ENCODE measurements at places on chromosomes 3 and 15. TPM values are rescaled to one million over a fixed set of nuclear protein-coding genes. Genes with fewer than 3 reads are reported as not detected.
A peak's percentile ranks its signal among the peaks of the same experiment; 100 is the strongest.

DNA sequence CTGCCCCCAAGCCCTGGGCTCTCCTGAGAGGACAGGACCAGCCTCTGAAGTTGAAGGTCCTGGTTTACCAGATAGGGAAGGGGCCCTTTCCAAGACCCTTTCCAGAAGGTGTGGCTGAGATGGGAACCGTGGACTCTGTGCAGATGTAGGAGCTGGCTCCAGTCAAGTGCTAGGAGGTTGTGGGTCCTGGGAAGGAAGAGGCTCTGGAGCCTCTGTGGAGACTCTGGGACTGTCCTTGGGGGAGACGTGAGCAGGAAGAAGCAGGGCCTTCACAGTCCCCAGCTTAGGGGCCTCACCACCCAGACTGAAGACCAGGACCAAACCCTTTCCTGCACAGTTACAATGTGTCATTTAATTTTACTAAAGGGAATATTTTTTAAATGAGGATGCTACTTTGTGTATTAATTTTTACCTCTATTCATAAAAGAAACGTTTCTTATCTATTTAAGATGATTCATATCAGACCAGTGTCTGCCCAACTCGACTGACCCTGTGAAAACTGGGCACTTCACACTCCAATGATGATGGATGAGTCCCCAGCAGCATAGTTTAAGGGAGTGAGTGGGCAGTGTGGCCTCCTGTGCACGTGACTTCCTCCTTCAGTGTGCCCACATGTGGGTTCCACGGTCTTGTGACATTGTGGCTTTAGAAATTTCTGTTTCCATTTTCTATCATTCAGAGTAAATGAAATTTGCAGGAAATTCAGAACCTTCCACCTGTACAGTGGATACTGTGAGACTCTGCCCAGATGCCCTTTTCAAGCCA, 10.9 kb downstream of the CCR5AS start:
- no peak for DNase-seq

ERICH6 gene
- not detected for total RNA-seq

NDUFB5 gene
- 271 TPM for total RNA-seq

IMPG2 gene
- total RNA-seq, result not detected

DNA sequence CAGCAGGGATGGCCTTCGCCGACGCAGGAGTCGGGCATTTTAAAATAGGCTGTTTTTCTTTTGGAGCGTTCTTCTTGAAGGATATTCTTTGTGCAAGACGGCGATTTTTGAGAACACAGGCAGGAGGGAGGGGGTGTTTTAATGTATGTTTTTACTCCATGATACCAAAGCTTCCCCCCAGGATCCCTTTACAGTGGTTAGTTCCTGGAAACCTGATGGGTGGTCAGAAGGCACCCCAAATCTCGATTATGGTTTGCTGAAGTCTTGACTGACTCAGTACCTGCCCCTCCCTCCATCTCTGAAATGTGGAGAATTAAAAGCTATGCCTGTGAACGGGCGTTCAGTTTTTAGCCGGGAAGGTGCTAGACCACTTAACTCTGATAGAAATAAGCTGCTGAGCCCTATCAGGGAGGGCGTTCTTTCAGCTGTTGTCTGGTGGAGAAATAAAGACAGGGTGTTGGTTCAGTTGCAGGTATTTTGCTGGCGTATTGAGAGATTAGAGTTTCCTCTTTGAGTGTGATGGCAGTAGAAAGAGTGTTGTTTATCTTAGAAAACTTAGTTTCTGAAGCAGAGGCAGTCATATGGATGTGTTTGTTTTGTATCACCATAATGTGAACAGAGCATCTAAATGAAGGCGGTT, 3.4 kb downstream of the IGF1R start:
- DNase-seq, result peak; percentile 20

PGBD4 gene
- total RNA-seq, result 0.88 TPM

GRCh38 chr3:18630295-18630694, 205.2 kb upstream of the SATB1 start:
- no peak for DNase-seq

- no peak for DNase-seq
These were observed 28.3 kb downstream of the SLC2A2 start for GRCh38 chr3:170997961-170998913.

GOLIM4 gene
- total RNA-seq, result 22.4 TPM

DNA sequence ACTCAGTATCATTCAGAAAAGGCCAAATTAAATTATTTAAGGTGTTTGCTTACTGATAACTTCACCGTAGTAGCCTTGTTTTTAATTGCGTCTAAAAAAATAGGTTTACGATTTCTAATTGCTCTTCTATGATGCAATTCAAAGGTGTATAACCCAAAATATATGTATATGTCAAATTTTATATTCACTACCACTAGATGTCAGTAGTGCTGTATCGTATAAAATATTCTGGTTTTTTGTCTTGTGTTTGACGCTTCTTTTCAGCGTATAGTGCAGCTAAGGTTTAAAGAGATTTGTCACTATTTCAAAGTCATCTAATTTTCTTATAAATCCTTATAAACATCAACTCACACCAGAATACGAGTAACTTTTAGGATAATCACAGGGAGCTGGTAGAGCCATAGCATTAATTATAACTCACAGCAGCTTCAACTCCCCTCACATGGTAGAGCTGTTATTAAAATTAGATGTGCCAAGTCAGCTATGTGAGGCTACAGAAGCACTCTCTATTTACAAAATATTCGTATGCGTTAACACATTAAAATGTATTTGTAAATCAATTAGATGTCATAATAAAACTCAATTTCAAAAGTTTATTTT, 3.5 kb downstream of the PFN2 start:
- peak; percentile 46 for DNase-seq

GRCh38 chr3:9230596-9230995, 18.9 kb downstream of the SRGAP3 start:
- no peak for DNase-seq

GRCh38 chr3:157142315-157142714, 17.6 kb downstream of the CCNL1 start:
- no peak for DNase-seq

- DNase-seq, result no peak
These were observed 110.2 kb downstream of the ADCY5 start for GRCh38 chr3:123338620-123339061.

DNA sequence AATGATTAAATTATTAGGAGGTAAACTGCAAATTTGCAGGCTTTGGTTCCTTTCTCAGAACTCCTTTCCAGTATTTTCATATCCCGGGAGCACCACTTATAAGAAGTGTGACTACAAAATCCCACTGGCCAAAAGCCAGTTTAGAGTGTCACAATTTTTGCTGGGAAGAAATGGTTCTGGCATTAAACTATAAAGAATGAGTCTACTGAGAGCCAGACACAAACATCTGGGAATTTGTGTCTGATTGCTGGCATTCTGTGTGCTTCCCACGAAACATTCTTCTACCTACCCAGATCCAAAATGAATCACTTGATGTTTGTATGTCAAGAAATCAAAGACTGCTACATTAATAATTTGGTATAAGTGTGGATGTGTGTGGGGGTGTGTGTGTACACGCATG, 82.8 kb downstream of the DUT start:
- no peak for DNase-seq

GRCh38 chr3:69292185-69292584, 93.7 kb downstream of the FRMD4B start:
- no peak for DNase-seq
